ENCODE measurements at places on chromosomes 3 and 15. TPM values are rescaled to one million over a fixed set of nuclear protein-coding genes. Genes with fewer than 3 reads are reported as not detected.

DNA sequence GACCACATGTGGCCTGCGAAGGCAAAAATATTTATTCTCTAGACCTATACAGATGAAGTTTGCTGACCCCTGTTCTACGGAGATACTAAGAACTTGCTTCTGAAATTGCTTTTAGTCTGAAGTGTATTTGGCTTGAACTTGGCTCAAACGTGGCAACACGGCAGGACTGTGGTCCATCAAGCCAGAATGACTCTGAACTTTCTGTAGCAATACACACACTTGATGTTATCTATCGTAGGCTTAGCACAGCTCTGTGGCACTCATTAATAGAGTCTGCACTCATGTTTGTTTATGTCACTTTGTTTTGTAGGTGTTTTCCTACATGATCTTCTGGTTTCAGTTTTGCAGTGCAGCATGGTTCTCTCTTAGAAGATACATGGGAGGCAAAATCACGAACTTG is 298.1 kb downstream of the ADAMTS17 start:
- no peak for DNase-seq

GRCh38 chr15:60535743-60536142 is 56.8 kb upstream of the ICE2 start:
- DNase-seq: no peak

- DNase-seq: no peak
Observed at GRCh38 chr15:43975770-43976169, 149.0 kb downstream of the WDR76 start.

- DNase-seq: no peak
Observed at GRCh38 chr15:39948817-39949216, 14.9 kb downstream of the EIF2AK4 start.

GRCh38 chr3:87674397-87675161 is 384.2 kb downstream of the CGGBP1 start:
- no peak for DNase-seq

- DNase-seq: no peak
Observed at GRCh38 chr3:177463863-177464262, 266.6 kb upstream of the TBL1XR1 start.

DNA sequence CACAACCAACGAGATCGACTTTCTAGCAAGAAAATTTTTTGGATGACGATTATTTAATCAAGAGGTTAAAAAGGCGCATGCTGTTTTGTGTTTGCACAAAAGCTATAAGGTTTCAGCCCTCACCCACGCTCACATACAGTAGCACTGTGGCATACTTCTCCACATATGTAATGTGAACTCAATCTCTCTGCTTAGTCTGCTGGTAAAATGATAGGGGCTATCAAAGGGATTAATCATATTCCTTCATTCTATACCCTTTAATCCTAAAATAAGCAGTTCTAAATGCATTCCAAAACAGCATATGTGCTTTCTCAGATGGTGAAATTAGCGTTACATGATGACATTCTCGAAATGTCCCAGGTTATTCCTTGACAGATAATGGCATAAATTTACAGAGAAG is 196.9 kb upstream of the PRICKLE2 start:
- no peak for DNase-seq

DNA sequence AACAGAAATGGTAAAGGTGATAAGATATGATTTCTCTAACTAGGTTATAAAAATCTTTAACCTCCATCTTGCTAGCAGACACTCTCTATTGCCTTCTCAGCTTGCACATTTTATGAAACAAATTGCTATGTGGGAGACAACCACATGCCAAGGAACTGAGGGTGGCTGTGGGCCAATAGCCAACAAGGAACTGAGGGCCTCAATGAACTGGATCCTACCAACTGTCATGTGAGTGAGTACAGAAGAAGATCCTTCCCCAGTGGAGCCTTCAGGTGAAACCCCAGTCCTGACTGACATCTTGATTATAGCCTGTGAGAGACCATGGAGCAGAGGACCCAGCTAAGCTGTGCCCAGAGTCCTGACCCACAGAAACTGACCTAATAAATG is 129.2 kb upstream of the LRIG1 start:
- DNase-seq: no peak

- no peak for DNase-seq
Observed at GRCh38 chr3:134048278-134048996, 18.7 kb upstream of the SLCO2A1 start.

- DNase-seq: no peak
Observed at GRCh38 chr15:34217587-34218225, 7.1 kb upstream of the EMC4 start.

Gene SPSB4
- total RNA-seq: not detected

Gene RAB27A
- total RNA-seq: 90.2 TPM

Gene CRYGS
- 1.6 TPM for total RNA-seq
